ENCODE measurements at places on chromosomes 7 and 10.
A peak's percentile ranks its signal among the peaks of the same experiment; 100 is the strongest.

DNA sequence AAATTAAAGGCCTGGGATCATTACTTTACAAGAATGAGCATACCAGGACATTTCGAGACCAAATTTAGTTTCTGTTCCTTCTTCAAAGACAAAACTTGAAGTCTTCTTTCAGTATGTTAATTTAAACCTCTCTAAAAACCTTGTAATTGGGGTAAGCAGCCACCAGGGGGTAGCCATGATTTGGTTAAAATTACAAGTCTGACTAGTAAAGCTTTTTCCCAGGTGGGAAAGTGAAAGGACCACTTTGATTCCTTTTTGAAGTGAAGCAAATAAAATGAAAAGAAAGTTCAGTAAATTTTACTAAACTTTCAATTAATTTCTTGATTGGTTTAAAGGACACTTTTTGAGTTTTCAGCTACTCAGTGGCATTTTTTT, 294.3 kb downstream of the BBS9 start:
- H3K4me1 ChIP-seq: 0 out of 2 replicates have a peak, but pooled peaks cover 5% of the 10 kb centered on the region
- no peaks in the 10 kb centered on the region for H3K36me3 ChIP-seq
- DNase-seq: peak; percentile 66

GRCh38 chr10:103449208-103450144, 2.7 kb downstream of the CALHM2 start:
- H3K4me1 ChIP-seq: no peaks in the 10 kb centered on the region
- H3K4me3 ChIP-seq: no peak overlapping the region
- H3K27ac ChIP-seq: no peak overlapping the region
- H3K36me3 ChIP-seq: no peaks in the 10 kb centered on the region
- no peak for DNase-seq
- no peaks in the 10 kb centered on the region for H3K27me3 ChIP-seq

GRCh38 chr7:108480311-108480710, 24.1 kb upstream of the NRCAM start:
- H3K27me3 ChIP-seq: no peaks in the 10 kb centered on the region
- H3K36me3 ChIP-seq: no peaks in the 10 kb centered on the region
- H3K4me1 ChIP-seq: no peaks in the 10 kb centered on the region

- no peak overlapping the region for H3K27ac ChIP-seq
- no peaks in the 10 kb centered on the region for H3K4me1 ChIP-seq
- H3K4me3 ChIP-seq: no peak overlapping the region
- no peaks in the 10 kb centered on the region for H3K36me3 ChIP-seq
- no peaks in the 10 kb centered on the region for H3K27me3 ChIP-seq
Observed at GRCh38 chr7:111734954-111735660, 172.8 kb upstream of the IMMP2L start.

- H3K36me3 ChIP-seq: no peaks in the 10 kb centered on the region
- H3K27ac ChIP-seq: no peak overlapping the region
- H3K4me3 ChIP-seq: no peak overlapping the region
- DNase-seq: no peak
- H3K27me3 ChIP-seq: peaks cover 7% of the 10 kb centered on the region
- H3K4me1 ChIP-seq: no peaks in the 10 kb centered on the region
Observed at GRCh38 chr7:134939136-134939535, 47.2 kb upstream of the AGBL3 start.

GRCh38 chr7:157477550-157478212, 140.9 kb downstream of the DNAJB6 start:
- H3K4me3 ChIP-seq: peak overlapping the region; percentile 52
- H3K4me1 ChIP-seq: peaks cover 7% of the 10 kb centered on the region
- no peaks in the 10 kb centered on the region for H3K36me3 ChIP-seq

DNA sequence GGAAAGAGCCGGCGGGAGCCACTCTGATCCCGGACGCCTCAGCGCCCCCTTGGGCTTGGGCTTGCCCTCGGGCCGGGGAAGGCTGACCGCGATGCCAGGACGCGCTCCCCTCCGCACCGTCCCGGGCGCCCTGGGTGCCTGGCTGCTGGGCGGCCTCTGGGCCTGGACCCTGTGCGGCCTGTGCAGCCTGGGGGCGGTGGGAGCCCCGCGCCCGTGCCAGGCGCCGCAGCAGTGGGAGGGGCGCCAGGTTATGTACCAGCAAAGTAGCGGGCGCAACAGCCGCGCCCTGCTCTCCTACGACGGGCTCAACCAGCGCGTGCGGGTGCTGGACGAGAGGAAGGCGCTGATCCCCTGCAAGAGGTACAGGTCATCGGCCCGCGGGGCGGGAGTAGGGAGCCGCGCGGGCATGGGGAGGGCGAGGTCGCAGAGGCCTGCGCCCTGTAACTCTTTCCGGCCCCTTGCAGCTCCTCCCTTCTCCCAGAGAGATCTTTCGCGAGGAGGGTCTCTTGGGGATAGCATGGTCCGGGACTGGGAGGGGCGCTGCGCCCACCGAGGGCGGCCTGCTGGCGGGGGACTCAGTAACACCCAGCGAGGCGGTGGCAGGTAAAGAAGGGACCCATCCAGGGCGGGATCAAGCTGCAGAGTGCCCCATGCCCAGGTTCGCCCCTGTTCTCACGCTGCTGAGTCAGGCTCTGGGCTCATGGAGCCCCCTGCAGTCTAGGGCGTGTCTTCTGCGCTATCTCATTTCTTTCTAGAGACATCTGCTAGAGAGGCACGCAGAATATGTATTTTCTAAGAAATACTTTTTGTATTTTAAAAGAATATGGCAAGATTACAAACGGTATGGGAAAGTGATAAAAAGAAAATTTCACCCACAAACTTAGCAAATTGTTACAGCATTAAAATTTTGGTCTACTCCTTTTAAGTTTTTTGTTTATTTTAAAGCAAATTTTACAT, 687 bp downstream of the EPDR1 start:
- peak overlapping the region; percentile 73 for H3K4me3 ChIP-seq
- peaks cover 10% of the 10 kb centered on the region for H3K4me1 ChIP-seq
- H3K27me3 ChIP-seq: no peaks in the 10 kb centered on the region
- 0 out of 2 replicates have a peak, but pooled peaks cover 5% of the 10 kb centered on the region for H3K36me3 ChIP-seq
- peak overlapping the region; percentile 61 for H3K27ac ChIP-seq

- 0 out of 2 replicates have a peak, but pooled peaks cover 5% of the 10 kb centered on the region for H3K4me1 ChIP-seq
- DNase-seq: no peak
- H3K27ac ChIP-seq: no peak overlapping the region
- peaks cover 22% of the 10 kb centered on the region for H3K27me3 ChIP-seq
- no peaks in the 10 kb centered on the region for H3K36me3 ChIP-seq
- H3K4me3 ChIP-seq: peak overlapping the region; percentile 73
Observed at GRCh38 chr10:96374639-96374984, 15.8 kb upstream of the OPALIN start.

DNA sequence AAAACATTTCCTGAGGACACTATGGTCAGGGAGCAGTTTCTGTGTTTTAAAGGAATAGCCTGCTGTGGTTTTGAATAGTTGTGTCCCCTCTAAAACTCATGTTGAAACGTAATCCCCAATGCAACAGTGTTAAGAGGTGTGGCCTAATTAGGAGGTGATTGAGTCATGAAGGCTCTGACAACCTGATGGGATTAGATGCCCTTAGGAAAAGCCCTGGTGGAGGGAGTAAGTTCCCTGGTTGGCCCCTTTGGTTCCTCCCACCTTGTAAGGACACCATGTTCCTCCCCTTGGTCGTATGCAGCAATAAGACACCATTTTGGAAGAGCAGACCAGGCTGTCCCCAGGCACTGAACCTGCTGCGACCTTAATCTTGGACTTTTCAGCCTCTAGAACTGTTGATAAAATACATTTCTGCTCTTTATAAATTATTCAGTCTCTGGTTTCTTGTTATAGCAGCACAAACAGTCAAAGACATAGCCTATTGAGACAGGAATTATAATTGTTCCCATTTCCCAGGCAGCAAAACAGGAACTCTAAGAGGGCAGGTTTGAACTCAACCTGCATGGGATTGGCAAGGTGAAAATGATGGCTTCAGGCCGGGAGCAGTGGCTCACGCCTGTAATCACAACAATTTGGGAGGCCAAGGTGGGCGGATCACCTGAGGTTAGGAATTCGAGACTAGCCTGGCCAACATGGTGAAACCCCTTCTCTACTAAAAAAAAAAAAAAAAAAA, 20.5 kb upstream of the TNS3 start:
- no peaks in the 10 kb centered on the region for H3K27me3 ChIP-seq
- H3K4me3 ChIP-seq: no peak overlapping the region
- no peaks in the 10 kb centered on the region for H3K36me3 ChIP-seq

DNA sequence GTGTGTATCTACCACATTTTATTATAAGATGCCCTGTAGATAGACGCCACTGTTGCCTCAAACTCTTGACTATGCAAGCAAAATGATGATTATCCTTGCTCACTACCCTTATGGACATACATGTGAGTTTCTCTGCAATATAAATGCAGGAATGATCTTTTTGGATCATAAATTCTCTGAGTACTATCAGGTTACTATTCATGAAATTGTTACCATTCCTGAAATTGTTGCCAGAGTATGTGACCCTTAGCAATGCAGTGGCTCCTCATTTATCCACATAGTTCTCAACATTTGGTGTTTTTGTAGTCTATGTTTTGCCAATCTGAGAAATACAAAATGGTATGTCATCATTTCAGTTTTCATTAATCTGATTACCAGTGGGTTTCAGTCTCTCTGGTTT, 166.2 kb upstream of the FAM3C start:
- no peaks in the 10 kb centered on the region for H3K27me3 ChIP-seq
- no peaks in the 10 kb centered on the region for H3K4me1 ChIP-seq
- H3K27ac ChIP-seq: no peak overlapping the region
- H3K4me3 ChIP-seq: no peak overlapping the region
- no peak for DNase-seq

- no peaks in the 10 kb centered on the region for H3K27me3 ChIP-seq
- no peaks in the 10 kb centered on the region for H3K36me3 ChIP-seq
- no peak for DNase-seq
- no peak overlapping the region for H3K4me3 ChIP-seq
Observed at GRCh38 chr10:111784946-111785465, 398.6 kb downstream of the GPAM start.

DNA sequence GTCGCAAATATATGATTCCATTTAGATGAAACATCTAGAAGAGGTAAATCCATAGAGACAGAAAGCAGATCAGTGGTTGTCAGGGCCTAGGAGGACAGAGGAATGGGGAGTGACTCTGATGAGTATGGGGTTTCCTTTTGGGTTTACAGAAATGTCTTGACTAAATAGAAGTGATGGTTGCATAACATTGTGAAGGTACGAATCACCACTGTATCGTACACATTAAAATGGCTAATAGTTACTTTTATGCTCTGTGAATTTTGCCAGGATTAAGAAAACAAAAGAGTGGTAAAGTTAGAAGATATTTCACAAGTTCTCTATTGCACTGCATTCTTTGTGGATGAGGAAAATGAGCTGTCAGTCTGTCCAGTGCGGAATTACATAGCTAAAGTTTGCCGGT, 407.4 kb downstream of the KCNMA1 start:
- DNase-seq: no peak
- H3K27me3 ChIP-seq: no peaks in the 10 kb centered on the region
- peak overlapping the region; percentile 95 for H3K27ac ChIP-seq
- peaks cover 48% of the 10 kb centered on the region for H3K4me1 ChIP-seq
- H3K36me3 ChIP-seq: no peaks in the 10 kb centered on the region
- no peak overlapping the region for H3K4me3 ChIP-seq

DNA sequence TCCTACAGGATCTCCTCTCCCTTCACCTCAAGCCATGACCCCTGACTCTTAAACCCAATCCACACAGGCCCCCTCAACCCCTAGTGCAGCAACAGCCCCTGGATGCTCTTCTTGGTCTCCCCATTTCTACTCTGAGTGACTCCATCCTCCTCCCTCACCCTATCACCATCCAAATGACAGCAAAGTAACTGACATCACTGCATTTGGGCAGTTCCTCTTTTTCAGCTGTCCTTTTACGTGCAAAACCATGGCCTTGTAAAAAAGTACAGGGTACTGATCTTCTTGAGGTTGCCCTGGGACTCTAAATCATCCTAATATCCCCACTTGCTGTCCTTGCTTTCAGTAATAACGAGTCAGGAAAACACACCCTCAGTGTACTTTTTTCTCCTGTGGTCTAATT, 454.9 kb downstream of the ADRA2A start:
- no peaks in the 10 kb centered on the region for H3K36me3 ChIP-seq
- no peaks in the 10 kb centered on the region for H3K27me3 ChIP-seq
- no peak overlapping the region for H3K27ac ChIP-seq
- no peak for DNase-seq
- no peak overlapping the region for H3K4me3 ChIP-seq
- H3K4me1 ChIP-seq: no peaks in the 10 kb centered on the region

GRCh38 chr10:99329554-99330346, 594 bp downstream of the CNNM1 start:
- H3K27ac ChIP-seq: no peak overlapping the region
- H3K4me3 ChIP-seq: no peak overlapping the region
- no peaks in the 10 kb centered on the region for H3K4me1 ChIP-seq
- DNase-seq: no peak
- H3K27me3 ChIP-seq: no peaks in the 10 kb centered on the region

- H3K4me3 ChIP-seq: no peak overlapping the region
- peak overlapping the region; percentile 78 for H3K27ac ChIP-seq
- DNase-seq: peak; percentile 98
- peaks cover 24% of the 10 kb centered on the region for H3K4me1 ChIP-seq
Observed at GRCh38 chr7:158657189-158657746, 47.3 kb downstream of the NCAPG2 start.

GRCh38 chr7:157767506-157768197, 430.8 kb downstream of the DNAJB6 start:
- peaks cover 49% of the 10 kb centered on the region for H3K27me3 ChIP-seq
- H3K4me1 ChIP-seq: no peaks in the 10 kb centered on the region
- no peak for DNase-seq

DNA sequence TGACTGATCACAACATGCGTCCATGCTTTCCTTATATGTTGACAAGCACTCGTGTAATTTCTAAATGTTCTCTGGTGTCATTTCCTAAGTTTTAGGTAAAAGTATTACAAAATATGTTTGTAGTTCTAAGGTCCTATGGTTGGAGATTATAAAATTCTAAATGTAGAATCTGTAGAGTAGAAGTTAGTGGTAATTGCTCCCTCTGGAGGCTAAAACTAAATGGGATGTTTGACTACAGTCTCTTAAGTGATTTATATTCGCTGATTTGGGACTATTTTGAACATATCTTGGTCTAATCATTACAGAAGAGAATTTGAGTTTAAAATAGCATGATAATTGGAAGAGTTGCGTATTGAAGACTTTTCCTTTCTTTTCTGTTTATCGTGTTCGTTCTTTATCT, 74.1 kb downstream of the ZMYND11 start:
- H3K27ac ChIP-seq: no peak overlapping the region
- H3K36me3 ChIP-seq: no peaks in the 10 kb centered on the region
- DNase-seq: no peak
- H3K27me3 ChIP-seq: no peaks in the 10 kb centered on the region
- H3K4me1 ChIP-seq: no peaks in the 10 kb centered on the region

DNA sequence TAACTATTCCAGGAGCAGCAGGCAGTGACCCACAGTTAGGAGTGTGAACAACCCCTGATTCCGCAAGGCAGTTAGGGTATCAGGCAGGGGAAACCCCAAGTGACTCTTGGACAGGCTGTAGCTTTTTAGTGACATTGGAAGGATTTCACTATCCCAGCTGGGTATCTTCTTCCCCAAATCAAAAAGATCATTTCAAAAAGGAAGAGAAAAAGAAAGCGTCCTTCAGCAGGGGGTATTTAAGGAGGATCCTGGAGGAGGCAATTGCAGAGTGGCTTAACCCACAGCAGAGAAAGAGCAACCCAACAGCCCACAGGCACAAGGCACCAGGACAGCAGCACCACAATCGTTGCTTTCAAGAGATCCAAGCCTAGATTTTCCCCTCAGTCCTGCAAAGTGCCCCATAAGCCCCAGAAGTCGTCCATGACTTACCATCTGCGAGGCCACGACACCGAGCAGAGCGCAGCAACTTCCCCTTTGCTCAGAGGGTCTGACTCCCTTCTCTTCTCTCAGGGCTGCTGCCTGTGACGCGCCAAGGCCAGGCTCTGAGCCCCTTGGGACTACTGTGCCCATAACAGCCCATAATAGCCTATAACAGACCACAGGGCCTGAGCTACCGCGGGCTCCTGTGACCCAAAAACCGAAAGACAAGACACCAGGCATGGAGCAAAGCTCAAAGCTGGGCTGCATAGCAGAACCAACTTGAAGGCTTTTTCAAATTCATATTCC, 19.8 kb downstream of the PIK3AP1 start:
- no peak overlapping the region for H3K4me3 ChIP-seq
- no peaks in the 10 kb centered on the region for H3K36me3 ChIP-seq
- H3K27me3 ChIP-seq: peaks cover 3% of the 10 kb centered on the region
- peaks cover 15% of the 10 kb centered on the region for H3K4me1 ChIP-seq
- DNase-seq: no peak
- H3K27ac ChIP-seq: no peak overlapping the region
